NCI-H2171 treated with DMSO at 0.1 percent for 48 hours (cell line): ENCODE measurements at places on chromosomes 6 and 20.

- DNase-seq: no peak
Measured at GRCh38 chr6:122712093-122712447, 67.4 kb upstream of the FABP7 start.

DNA sequence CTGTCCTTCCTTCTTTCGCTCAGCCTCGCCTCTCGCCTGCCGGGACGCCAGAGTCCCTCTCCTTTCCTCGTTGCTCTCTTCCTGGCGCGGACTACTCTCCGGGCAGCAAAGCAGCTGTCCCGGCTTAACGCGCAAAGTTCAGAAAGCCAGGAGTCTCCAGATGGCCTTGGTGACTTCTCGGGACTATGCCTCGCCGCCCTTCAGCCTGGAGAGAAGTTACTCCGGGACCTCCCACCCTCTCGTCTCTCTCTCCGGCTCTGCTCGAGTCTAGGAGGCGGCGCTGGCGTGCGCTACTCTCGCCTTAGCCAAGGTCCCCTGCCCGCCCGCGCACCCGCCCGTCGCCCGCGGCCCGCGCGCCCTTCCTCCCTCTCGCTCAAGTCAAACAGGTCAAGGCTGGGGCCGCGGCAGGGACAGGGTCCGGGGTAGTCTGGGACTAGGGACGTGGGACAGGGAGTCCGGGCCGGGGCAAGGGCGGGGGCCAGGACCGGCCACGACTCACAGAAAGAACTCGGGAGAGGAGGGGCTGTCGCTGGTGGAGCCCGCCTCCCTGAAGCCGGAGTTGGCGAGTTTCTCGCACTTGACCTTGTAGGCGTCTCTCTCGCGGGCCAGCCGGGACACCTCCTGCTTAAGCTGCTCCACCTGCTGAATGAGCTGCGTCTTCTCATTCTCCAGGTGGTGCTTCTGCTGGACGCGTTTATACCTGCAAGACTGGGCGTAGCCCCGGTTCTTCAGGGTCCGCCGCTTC lies 1.5 kb downstream of the MAFB start:
- DNase-seq: no peak

GRCh38 chr20:5908981-5909380 lies 41.4 kb downstream of the TRMT6 start:
- DNase-seq: peak; percentile 36

GRCh38 chr6:24524805-24525204 lies 30.0 kb downstream of the ALDH5A1 start:
- peak; percentile 51 for DNase-seq

- DNase-seq: no peak
Measured at GRCh38 chr6:37032239-37032638, 26.8 kb downstream of the FGD2 start.

DNA sequence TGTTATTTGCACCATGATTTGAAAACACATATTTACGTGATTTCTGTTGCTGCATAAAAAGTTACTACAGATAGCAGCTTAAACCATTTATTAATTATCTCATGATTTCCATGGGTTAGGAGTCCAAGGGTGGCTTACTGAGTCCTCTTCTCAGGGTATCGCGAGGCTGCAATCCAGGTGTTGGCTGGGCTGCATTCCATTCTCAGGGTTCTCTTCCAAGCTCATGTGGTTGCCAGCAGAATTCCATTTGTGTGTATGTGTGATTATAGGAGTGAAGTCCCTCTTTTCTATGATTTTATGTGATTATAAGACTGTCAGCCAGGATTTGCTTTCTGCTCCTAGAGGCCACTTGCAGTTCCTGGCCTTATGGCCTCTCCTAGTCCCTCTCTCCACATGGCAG lies 135.1 kb downstream of the FAM83B start:
- no peak for DNase-seq

DNA sequence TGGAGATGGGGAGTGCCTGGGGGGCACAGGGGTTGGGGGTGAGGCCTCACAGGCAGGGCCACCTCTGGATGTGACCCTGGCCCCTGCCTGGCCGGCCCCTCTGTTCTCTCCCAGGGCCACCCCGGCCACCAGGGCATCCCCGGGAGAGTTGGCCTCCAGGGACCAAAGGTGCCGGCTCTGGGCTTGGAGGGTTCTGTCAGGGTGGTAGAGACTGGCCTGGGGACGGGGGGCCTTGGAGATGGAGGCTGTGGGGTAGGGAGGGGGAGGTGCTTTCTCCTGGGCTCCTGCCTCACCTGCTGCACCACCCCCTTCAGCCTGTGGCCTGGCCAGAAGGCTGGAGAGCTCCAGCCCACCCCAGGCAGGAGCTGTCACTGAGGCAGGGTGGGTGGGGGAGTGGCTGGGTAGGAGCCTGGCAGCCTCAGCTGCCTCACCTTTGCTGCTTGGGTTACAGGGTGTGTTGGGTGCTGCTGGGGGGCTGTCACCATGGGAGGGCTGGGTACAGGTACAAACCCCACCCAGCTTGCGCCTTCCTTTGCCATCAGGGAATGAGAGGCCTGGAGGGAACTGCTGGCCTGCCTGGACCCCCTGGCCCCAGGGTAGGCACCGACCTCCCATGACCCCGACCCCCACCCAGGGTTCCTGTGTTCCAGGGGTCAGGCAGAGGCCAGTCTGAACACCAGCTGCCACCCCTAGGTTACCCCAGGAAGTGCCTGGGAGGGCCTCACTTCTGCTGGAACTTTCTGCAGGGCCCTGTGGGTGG lies 32.7 kb downstream of the COL20A1 start:
- no peak for DNase-seq

DNA sequence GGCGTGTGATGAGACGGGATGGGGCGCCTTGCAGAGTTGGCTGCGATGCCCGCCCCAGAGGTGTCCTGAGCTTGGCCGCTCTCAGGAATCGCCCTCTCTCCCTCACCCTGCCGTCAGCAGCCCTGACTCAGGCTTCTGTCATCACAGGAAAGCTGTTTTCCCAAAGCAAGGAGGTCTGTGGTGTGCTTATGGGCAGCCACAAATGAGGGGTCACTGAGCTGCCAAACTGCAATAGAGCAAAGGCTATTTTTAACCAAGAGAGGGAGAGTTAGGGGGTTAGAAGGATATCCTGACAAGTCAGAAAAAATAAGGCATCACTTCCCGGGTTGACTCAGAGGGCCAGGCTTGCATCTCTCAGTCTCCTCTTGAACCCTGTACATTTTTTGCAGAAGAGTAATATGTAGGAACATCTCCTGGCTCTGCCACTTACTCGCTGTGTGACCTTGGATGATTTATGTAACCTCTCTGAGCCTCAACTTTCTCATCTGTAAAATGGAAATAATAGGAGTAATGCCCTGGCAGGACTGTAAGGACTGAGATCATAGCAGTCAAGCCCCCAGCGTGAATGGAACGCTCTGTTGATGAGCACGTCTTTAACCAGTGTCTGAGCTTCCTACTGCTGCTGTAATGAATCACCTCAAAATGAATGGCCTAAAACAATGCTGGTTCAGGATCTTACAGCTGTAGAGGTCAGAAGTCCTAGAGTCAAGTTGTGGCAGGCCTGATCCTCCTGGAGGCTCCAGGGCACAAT lies 181.9 kb downstream of the NFATC2 start:
- DNase-seq: no peak

DNA sequence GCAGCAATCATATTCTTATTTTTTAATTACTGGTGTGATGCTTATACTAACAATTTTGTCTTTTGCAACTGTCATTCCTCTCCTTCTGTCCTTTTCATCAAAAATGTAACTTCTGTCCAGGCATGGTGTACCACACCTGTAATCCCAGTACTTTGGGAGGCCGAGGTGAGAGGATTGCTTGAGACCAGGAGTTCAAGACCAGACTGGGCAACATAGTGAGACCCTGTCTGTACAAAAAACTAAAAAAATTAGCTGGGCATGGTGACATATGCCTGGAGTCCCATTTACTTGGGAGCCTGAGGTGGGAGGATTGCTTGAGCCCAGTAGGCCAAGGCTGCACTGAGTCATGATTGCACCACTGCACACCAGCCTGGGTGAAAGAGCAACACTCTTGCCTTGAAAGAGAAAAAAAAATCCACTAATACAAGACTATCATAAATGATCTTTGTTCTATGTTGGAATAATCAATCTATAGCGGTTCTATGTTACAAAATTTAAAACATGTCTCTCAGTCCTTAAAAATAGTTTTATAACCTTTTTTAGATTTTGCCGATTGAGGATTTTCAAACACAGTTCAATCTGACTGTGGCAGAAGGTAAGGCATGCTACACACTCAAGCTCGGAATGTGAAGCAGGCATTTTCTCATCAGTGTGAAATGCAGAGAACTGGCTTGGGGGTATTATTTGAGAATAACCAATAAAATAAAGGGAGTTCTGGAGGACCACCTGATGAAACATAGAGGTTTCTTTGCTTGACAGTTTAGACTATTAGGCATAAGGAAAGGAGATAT lies 70.4 kb downstream of the ENPP1 start:
- DNase-seq: no peak

GRCh38 chr20:21325296-21325695 lies 22.2 kb downstream of the XRN2 start:
- no peak for DNase-seq

DNA sequence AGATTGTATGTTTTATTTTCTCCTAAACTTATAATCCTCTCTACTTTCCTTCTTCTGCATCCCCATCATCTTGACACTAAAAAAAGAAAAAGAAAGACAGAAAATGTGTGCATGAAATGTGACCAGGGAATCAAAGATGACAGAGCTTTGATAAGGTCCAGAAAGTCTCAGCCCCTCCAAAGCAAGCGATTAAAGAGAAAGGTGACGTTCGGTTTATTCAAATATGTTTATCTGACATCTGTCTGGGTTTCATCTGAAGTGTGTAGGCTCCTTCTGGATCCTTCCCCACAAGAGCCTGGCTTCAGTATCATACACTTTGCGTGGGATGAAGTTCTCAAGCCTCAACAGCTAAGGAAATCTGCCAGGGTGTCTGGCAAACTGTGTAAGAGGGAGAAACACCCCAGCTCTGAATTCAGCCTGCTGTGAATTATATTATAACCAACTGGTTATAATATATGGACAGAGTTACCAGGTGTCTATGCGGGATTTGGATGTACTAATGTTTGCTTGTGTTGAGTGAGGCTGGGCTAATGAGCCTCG lies 263.0 kb downstream of the ZNF217 start:
- DNase-seq: no peak

- DNase-seq: no peak
Measured at GRCh38 chr6:24833711-24834386, 35.1 kb upstream of the ARMH2 start.

DNA sequence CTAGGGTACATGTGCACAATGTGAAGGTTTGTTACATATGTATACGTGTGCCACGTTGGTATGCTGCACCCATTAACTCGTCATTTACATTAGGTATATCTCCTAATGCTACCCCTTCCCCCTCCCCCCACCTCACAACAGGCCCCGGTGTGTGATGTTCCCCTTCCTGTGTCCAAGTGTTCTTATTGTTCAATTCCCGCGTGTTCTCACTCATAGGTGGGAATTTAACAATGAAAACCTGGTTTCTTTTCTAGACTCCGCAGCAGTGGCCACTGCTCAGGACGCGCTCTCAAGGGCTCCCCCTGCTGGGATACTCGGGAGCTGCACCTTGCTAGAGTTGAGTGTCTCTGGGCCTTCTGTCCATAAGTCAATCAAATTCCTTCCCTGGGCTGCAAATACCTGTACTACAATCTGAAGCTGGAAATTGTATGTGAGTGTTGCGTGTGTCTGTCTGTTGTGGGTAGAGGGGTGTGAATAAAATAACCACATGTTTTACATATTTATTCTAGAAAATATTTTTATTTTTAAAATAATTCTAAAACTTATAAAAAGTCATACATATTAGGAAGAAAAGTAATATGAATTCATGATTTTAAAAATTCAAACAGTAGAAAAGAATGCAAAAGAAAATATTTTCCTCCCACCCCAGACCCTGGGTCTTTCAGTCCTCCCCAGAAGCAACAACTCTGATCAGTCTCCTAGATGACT lies 8.2 kb upstream of the CEP250 start:
- peak; percentile 77 for DNase-seq

- DNase-seq: no peak
Measured at GRCh38 chr6:150616586-150616985, 16.9 kb downstream of the PLEKHG1 start.

DNA sequence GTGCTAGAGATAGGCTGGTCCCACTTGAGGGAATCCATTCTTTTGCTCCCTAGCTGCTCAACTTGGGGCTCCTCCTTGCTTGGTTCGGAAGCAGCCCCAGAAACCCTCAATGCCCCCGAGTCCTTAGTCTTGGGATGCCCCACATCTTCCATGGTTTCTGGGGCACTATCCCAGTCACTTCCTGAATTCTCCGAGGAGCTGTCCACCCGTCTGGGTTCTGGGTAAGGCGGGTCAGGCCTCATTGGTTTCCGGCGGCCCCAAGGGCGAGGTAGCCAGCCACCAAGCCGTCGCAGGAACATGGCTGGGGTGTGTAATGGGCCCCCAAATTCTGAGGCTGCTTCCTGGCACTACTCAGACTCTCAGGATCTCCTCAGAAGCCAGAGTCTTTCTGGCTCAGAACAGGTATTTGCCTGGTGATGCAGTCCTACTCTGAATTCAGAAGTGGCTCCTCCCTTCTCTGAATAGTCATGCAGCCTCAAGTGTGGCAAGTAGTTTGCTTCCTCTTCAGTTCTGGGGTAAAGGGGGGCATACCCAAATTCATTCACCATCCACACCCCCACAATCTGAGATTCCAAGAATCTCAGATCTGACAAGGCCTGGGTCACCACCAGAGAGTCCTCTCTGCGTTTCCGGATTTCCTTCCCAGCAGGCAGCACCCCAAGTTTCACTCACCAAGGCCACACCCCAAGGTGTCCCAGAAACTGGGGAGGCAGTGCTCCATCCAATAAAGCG lies 763 bp downstream of the C6orf47 start:
- DNase-seq: no peak

- DNase-seq: no peak
Measured at GRCh38 chr6:99216959-99217358, 132.5 kb downstream of the FAXC start.

GRCh38 chr6:148543540-148543939 lies 200.9 kb downstream of the SASH1 start:
- DNase-seq: no peak

DNA sequence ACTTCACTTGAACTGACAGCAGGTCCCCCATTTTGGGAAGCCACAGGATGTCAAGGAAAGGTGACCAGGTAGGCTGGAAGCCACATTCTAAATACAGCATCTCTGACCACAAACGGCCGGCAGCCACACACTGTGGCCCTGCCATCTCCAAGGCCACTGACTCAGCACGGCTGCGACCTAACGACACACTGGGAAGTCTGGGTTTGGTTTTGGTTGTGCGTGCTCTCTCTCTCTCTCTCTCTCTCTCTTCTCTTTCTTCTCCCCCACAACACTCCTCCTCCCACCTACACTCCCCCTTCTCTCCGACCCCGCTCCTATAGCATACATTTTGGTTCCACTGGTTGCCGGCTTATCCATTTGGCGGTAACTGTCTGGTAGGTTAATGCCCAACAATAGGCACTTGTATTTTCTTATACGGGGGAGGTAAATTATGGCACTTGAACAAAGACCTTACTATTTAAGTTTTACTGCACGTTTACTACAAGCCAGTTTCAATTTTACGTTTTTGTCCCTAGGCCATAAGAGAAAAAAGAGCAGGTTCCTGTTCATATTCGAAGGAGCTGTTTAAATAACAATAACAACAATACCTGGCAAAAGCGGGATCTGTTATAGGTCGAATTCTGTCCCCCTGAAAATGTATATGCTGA lies 103.6 kb downstream of the GMDS start:
- DNase-seq: no peak
